ENCODE measurements at places on chromosomes 6 and 20.

DNA sequence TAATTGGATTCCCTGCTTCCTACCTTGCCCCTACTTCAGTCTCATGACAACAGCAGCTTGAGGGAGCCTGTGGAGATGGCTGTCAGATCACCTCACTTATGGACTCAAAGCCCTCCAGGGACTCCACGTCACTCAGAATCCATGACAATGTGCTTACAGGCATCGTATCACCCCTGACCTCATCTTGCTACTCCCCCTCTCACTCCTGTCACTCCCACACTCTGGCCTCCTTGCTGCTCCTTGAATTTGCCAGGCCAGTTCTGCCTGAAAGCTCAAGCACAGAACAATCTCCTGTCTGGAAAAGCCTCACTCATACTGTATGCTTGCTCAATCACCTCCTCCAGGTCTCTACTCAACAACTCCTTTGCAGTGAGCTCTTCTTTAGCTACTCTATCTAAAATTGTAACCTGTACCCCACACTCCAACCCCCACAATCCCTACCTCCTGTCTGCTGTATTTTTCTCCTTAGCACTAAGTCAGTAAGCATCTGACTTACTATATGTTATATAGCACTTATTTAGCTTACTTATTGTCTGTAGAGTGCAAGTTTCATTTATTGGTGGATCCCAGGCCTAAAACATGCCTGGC is 10.7 kb upstream of the GSTA4 start:
- no peak for DNase-seq

- DNase-seq = peak; percentile 33
Observed at GRCh38 chr6:138188278-138188941, 26.7 kb downstream of the ARFGEF3 start.

DNA sequence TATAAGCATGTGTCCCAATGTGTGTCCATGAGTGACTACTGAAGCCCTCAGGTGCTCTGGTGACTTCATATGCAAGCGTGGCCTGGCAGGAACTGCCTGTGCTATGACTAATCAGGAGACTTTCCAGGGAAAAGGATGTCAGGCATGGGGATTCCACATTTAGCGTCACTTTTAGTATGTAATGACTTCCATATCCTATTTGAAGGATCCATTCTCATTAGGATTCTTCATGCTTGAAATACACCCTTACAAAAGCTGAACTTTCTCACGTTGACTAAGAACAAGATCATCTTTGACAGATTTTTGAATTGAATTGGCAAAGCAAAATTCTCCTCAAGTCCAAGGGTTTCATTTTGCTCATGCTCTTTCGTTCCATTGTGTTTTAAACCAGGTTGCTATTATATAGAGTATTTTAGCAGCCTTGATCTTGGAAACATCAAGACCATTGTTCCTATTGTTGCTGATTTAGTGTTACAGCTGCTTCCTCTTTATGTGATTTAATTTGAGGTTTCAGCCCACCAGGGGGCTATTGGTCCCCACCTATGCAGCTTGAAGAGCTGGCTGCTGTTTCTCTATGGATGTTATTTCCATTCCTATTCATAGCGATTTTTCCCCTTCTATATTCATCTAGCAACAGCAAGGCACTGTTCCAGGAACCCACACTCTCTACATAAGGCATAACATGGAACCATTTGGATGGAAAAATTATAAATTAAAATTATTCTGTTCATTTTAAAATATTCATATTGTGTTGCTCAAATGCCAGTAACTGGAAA is 418.6 kb downstream of the CDKAL1 start:
- no peak for DNase-seq

DNA sequence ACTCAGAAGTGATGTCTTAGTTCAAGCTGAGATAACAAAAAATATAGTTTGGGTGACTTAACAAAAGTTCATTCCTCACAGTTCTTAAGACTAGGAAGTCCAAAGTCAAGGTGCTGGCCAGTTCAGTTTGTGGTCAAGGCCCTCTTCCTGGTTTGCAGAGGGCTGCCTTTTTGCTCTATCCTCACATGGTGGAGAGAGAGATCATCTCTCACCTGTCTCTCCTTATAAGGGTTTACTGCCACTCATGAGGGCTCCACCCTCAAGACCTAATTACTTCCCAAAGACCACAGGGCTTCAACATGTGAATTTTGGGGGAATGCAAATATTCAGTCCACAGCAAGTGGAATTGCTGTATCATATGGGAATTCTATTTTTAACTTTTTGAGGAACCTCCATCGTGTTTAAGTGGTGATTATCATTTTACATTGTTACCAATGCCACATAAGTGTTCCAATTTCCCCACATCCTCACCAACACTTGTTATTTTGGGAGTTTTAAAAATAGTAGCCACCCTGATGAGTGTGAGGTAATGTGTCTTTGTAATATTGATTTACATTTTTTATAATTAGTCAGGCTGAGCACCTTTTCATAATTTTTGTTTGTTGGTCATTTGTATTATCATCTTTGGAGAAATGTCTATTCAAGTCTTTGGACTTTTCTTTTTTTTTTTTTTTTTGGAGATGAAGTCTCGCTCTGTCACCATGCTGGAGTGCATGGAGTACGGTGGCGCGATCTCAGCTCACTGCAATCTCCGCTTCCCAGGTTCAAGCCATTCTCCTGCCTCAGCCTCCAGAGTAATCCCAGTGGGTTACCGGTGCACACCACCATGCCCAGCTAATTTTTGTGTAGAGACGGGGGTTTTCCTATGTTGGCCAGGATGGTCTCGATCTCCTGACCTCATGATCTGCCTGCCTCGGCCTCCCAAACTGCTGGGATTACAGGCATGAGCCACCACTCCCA is 112.2 kb downstream of the SESN1 start:
- DNase-seq = no peak

DNA sequence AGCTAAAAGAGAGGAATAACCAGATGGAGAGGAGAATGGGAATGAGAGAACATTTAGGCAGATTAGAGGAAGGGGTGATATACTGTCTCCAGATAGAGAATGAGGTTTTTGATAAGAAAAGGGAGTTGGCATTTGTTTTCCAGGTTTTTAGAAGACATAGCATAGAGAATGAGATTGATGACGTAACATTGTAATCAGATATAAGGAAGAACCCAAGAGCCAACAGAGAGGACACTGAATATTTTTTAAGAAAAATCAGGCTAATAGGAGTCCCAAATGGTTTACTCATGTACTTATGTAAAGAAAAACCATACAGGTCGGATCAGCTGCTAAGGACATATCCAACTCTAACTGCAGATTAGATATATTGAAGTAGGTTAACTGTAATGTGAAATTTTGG is 112.9 kb downstream of the TBC1D7 start:
- no peak for DNase-seq

- no peak for DNase-seq
Observed at GRCh38 chr6:170057034-170057734, 233.7 kb downstream of the DLL1 start.

GRCh38 chr6:7806711-7807110 is 80.8 kb downstream of the BMP6 start:
- DNase-seq = no peak

DNA sequence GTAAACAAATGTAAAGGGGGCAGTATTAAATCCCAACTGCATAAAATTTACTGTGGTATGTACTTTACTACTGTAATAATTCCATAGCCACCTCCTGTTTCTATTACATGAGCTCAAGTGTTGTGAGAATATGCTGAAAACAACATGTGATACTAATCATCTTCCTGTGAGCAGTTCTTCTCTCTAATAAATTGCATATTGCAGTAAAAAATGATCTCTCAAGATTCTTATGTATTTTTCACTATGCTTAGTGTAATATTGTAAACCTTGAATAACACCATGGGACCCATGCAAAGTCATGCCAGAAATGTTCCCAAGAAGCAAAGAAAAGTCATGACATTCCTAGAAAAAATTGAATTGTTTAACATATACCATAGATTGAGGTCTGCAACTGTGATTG is 133.0 kb upstream of the ATXN1 start:
- DNase-seq = no peak

GRCh38 chr20:6502219-6502618 is 265.3 kb upstream of the BMP2 start:
- DNase-seq = no peak

DNA sequence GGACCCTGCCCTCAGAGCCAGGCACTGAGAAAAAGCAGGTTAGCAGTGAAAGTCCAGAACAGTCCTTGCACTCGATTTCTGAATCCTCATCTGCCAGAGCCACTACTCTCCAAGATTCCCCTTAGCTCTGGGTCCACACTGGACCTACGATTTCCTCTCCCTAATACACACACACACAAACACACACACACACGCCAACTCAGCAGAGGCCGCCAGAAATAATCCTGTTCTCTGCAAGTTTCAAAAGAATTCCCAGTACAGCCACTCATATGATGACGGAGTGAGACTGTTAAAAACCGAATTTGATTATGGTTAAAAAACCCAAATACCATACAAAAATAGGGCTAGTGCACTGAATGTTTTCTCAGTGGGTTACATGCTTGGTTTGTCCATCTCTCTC is 90.8 kb downstream of the GMPR start:
- no peak for DNase-seq
